Urinary bladder (tissue), 4 donors: ENCODE measurements at places on chromosomes 5 and 9. TPM values are rescaled to one million over a fixed set of nuclear protein-coding genes. Genes with fewer than 3 reads are reported as not detected.

Gene CAMK2A
- 1.8 TPM for total RNA-seq

Gene NPR2
- total RNA-seq: 23.1 TPM

Gene SLC6A19
- not detected for total RNA-seq

Gene HTR1A
- not detected for total RNA-seq

Gene SAPCD2
- total RNA-seq: 3.2 TPM

Gene SLC1A1
- 6.9 TPM for total RNA-seq

Gene ADGRD2
- total RNA-seq: not detected

Gene NEURL1B
- 52.4 TPM for total RNA-seq

Gene BTNL3
- total RNA-seq: not detected

Gene SPINK4
- not detected for total RNA-seq

Gene IL6ST
- 457 TPM for total RNA-seq

Gene RAD50
- total RNA-seq: 75.0 TPM

Gene IFNA13
- total RNA-seq: not detected

Gene PCDHGB6
- total RNA-seq: 12.0 TPM

Gene SH3TC2
- 15.1 TPM for total RNA-seq

Gene OR1Q1
- not detected for total RNA-seq

Gene UGT3A2
- total RNA-seq: 0.58 TPM

Gene ZFP37
- 12.7 TPM for total RNA-seq

Gene ESM1
- total RNA-seq: 1.8 TPM

Gene SOX30
- total RNA-seq: not detected

Gene RLN1
- total RNA-seq: 0.42 TPM

- no peak for DNase-seq
Observed at GRCh38 chr5:125214080-125214479, 467.6 kb upstream of the ZNF608 start.

DNA sequence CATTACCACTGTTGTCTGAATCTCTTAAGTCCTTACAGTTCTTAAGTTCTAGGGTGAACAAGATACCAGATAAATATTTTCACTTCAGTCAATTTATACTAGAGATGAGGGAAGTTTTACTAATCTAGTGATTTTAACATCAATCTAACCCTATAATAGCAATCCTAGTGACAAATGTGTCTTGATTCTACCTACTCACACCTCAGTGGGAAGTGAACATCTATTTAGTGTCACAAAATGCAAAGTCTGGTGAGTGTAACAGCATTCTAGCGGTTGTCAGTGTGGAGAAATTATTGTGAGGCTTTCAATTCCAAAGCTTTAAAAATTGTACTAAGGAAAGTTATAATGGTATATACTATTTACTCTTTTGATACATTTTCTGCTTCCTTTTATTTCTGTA lies 225.8 kb upstream of the CYLC2 start:
- DNase-seq: no peak

DNA sequence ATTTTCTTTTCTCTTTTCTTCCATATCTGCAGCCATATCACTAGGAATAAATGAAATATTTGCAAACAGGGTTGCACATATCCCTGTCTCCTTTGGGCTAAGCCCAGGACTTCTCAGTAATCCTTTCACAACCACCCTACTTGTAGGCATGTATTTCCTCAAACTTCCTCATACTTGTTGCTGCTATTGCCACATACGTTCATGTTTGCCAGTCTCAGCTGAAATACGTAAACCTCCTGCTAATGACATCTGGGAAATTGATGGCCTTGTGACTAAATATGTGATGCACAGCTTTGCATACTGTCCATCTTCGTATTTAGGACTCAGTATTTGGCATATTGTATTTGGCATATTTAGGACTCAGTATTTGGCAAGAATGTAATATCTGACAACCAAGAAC lies 224.6 kb downstream of the PLK2 start:
- no peak for DNase-seq

- no peak for DNase-seq
Observed at GRCh38 chr5:93018461-93018860, 562.6 kb downstream of the NR2F1-AS1 start.

- no peak for DNase-seq
Observed at GRCh38 chr9:82375041-82375440, 386.5 kb downstream of the SPATA31D1 start.

DNA sequence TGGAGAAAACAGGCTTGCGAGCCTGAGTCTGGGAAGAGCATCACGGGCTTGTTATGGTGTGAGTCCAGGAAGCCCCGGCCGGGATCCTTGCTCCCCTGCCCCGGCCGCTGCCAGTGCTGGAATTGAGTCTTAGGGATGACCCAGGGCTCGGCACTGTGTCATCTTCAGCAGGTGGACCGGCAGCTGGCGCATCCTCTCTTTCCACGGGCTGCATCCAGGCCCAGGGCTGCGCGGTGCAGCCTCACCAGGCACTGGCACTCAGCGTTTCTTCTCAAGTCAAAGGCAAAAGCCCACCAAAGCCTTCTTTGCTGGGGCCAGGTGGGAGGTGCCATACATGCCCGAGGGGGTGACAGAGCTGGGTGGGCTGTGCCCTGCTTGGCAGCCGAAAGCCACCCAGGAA lies 46.6 kb downstream of the COL5A1 start:
- DNase-seq: no peak

- DNase-seq: no peak
Observed at GRCh38 chr5:103166706-103167105, 46.6 kb downstream of the PPIP5K2 start.

DNA sequence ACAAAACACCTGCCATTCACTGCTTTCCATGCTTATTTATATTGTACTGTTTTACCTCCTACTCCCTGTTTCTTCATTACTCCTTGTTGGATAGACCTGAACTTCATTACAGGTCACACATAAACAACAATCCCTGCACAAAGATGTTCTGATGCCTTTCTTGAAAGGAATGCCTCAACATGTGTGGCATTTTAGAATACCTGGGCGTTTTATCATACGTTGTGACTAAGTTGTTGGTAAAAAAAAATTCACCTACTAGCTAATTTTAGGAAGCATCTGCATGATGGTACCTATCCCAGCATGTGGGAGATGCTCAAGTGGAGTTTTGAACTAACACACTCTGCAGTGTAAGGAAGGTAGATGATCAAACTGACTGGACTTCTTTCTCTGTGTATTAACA lies 604.1 kb downstream of the TAF11L14 start:
- no peak for DNase-seq

DNA sequence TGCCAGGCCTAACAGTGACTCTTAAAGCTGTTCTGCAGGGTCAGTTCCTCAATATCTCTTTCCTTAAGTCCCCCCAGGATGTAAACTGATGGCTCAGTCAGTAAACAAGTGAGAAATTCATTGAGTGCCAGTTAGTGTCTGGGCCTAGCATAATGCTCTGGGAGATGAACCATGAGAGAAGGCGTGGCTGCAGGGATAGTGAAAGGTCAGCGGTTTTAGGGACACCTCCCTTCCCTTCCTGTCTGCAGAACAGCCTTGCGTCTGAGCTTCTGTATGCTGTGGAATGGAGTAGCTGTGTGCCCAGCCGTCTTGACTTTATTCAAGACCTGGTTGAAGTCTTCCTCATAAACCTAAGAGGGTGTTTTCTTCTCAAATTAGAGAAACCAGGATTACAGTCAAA lies 46.7 kb upstream of the DMRT3 start:
- no peak for DNase-seq

GRCh38 chr5:150066901-150067396 lies 19.4 kb downstream of the CSF1R start:
- no peak for DNase-seq

DNA sequence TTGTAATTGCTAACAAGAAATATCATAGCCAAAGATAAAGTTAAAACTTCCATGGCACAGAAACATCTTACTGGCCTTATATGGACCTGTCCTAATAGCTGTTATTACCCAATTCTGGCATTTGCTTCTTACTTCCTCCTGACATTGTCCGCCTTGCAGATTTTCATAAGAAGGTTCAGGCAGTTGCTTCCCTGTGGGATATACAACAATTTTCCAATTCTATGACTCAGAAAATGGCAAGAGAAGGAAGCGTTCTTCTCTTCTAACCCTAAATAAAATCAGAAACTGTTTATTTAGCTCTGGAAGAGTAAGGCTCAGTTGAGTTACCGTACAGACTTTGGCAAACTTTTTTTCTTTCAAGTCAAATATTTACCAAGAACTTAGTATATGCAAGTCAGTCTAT lies 1.7 kb downstream of the PRKAA1 start:
- no peak for DNase-seq

GRCh38 chr5:130078661-130079060 lies 174.4 kb downstream of the CHSY3 start:
- DNase-seq: no peak

DNA sequence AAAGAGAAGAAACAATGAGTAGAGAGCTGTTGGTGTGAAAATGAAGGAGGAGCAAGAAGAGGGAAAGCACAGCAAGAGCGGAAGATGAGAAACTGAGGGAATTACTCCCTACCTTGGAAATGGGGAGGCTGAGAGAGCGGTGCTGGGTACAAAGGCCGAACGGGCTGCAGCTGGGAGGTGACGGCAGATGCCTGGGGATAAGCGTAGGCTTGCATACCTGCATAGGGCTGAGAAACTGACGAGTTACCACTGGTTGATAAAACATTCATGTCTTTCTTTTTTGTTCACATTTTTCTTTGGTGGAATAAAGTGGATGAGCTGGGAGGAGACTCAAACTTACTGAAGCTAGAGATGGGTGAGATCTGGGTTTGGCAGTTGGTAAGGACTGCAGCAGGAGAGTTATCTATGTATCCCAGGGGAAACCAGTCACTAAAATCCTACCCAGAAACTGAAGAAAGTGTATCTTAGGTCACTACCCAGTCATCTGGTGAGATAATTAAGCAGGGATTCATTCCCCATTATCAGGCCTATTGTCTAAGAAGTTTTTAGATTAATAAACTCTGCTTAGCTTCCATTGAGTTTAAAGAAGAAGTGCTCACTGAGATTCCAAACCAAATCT lies 34.8 kb downstream of the FKBP15 start:
- DNase-seq: no peak

- no peak for DNase-seq
Observed at GRCh38 chr9:86907346-86907745, 40.0 kb downstream of the GAS1 start.

DNA sequence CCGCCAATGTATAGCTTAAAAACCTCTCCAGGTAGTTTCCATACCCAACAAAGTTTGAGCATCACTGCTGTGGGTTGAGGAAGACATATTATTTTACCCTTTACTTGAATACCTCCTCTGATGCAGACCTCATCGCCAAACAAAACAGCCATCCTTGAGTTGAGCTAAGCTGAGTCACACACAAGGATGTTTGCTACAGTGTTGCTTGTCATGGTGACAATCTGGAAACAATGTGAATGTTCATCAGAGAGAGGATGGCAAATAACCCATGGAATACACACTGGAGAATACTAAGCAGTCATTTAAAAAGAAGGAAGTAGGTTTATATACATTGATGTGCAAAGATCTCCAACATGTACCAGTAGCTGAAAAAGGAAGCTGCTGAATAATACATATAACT lies 41.1 kb upstream of the TCF7 start:
- DNase-seq: no peak

DNA sequence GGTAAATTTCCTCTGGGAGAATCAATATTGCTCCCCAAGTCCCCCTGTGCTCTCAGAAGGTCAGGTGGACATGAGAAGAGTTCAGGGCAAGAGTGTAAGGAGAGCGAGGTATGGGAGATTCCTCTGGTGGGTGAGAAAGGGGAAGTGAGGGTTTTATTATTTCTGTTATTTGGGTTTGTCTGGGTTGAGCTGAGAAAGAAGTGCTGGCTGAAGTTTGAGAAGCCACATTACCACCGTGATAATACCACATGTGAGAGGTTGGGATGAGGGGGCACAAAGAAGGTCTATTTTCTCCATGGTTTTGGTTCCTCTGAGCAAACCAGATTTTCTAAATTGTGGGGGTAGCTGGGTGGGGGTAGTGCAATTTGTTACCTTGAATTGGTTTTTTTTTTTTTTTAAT lies 350.4 kb downstream of the OSTF1 start:
- DNase-seq: no peak

- DNase-seq: no peak
Observed at GRCh38 chr5:135223404-135223803, 175.6 kb downstream of the MACROH2A1 start.

DNA sequence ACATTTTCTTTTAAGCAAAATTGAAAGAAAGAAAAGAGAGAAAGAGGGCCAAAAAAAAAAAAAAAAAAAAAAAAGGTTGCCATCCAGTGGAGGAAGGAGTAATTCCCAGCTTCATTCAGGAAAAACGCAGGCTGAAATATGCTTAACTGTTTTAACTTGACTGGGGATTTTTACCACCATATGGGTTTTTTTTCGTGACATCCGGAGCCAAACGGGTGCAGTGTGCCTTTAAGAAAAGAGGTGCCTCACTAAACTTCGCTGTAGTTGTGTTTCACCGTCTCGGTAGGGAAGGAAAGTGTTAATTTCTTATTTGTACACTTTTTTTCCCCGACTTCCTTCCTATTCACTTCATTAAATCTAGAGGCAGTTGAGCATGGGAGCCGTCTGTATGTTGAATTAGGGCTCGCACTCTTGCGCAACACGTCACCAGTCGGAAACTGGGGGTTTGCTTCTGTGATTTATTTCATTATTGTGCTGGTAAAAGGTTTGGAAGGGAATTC lies 143.0 kb downstream of the SMARCA2 start:
- DNase-seq: peak; percentile 69

GRCh38 chr9:136532799-136533774 lies 12.8 kb downstream of the NOTCH1 start:
- no peak for DNase-seq

DNA sequence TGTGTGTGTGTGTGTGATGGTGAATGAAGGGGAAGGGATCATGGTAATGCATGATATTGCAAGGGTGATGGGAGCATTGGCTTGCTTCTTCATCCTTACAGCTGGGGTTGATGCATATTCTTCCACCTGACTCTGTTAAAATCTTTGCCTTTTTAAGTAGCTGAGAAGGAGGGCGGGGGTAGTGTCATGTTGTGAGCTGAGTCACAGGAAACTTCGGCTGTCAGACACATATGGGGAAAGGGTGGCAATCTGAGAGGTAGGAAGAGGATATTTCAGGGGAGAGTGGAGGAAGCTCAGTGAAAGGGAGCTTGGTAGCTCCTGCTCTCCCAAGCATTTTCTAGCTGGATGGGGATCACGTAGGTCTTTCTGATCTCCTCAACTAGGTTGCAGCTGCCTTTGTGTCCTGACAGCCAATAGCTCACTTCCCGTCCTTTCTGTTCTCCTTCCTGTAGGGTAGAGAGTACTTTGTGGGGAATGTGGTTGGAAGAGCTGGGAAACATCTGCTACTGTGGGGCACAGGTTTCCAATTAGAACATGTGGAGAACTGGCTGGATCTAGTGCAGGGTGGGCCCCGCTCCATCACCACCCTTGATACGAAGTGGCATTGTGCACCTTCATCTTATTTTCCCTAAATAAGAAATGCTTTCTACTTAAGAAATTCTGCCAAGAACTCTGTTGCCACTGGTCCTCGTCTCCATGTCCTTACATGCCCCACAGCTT lies 18.1 kb upstream of the CLK4 start:
- DNase-seq: no peak

- DNase-seq: no peak
Observed at GRCh38 chr9:132037458-132037857, 42.2 kb downstream of the MED27 start.

DNA sequence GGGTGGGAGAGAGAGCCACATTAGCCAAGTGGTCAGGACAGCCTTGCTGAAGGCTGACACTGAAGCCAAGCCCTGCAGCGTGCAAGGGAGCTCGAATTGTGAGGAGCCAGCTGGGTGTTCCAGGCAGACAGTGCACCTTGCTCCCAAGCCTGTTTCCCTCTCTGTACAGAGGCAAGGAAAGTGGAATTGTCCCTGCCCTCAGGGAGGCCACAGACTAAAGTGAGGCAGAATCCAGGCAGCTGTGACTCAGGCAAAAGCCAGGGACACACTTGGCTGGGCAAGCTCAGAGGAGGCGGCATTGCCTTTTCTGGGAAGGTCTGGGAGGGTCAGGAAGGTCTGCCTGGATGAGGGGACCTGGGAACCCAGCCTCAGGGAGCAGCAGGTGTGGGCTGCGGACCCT lies 50.2 kb upstream of the LMX1B start:
- DNase-seq: no peak

- DNase-seq: no peak
Observed at GRCh38 chr5:113682497-113683136, 169.1 kb downstream of the YTHDC2 start.
